ENCODE measurements at places on chromosomes 6 and 20.
A peak's percentile ranks its signal among the peaks of the same experiment; 100 is the strongest.

DNA sequence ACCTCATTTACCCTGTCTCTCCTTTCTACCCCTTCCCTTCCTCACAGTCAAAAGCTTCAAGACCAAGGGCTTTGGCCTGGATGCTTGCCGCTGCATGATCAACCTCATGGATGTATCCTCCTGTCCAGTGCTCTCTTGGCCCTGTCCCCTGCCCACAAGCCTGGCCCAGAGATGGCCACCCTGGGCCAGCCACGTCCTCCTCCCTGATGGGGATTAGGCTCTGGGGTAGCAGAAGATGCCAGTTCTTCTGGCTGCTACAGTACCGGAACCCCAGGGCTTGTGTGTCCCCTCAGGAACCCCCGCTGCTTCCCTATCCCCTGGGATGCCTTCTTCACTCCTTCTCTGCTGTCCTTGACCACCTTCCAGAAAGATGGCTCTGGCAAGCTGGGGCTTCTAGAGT is 22.3 kb downstream of the CAPN11 start:
- no peak for DNase-seq

DNA sequence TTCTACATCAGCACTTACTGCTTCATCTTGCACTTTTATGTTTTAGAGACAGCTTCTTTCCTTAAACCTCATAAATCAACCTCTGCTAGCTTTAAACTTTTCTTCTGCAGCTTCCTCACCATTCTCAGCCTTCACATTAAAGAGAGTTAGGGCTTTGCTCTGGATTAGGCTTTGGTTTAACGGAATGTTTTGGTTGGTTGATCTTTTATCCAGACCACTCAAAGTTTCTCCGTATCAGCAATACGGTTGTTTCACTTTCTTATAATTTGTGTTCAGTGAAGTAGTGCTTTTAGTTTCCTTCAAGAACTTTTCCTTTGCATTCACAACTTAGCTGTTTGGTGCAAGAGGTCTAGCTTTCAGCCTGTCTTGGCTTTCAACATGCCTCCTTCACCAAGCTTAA is 40.4 kb downstream of the DNAAF9 start:
- no peak for DNase-seq

- DNase-seq: peak; percentile 70
Measured at GRCh38 chr20:17854307-17854903, 114.2 kb downstream of the SNX5 start.

- no peak for DNase-seq
Measured at GRCh38 chr6:39909701-39910100, 24.6 kb downstream of the MOCS1 start.

DNA sequence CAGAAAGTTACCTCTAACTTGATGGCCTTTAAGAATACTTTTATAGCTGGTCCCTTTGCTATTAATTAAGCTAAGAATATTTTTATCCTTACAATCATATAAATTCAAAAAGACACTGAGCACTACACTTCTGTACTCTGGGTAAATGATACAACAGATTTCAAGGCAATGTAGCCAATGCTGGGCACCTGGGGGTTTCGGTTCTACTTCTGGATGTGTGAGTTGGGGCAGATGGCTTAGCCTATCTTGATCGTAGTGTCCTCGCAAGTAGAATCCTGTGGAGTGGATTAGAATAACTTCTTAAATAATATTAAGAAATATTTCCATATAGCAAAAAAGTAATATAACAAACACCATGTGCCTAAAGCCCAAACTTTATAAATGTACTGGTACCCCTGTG is 96.9 kb upstream of the NT5E start:
- DNase-seq: no peak

DNA sequence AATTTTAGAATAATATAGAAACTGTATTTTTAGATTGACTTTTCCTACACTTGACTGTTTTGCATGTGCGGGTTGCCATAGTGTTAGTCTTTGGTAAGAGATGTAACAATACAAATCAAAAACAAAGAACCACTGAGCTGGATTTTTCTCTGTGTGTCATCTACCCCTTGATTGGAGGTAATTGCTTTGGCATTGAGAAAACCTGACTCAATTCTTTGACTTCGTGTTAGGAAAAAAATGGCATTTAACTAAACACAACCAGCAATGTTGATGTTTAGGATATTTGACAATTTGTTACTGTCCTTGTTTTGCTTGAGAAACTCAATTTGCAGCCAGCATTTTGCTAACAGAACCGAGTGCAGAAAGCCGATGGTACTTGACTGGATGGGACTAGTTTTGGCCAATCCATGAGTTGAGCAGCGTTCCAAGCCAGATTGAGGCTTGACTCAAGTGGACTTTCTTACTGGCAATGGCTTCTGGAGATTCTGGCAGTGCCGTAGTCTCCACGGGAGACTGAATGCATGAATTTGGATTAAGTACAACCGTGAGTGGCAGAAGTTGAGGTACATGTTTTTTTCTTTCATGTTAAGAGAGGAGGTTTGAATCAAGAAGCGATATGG is 17.1 kb downstream of the TPBG start:
- no peak for DNase-seq

DNA sequence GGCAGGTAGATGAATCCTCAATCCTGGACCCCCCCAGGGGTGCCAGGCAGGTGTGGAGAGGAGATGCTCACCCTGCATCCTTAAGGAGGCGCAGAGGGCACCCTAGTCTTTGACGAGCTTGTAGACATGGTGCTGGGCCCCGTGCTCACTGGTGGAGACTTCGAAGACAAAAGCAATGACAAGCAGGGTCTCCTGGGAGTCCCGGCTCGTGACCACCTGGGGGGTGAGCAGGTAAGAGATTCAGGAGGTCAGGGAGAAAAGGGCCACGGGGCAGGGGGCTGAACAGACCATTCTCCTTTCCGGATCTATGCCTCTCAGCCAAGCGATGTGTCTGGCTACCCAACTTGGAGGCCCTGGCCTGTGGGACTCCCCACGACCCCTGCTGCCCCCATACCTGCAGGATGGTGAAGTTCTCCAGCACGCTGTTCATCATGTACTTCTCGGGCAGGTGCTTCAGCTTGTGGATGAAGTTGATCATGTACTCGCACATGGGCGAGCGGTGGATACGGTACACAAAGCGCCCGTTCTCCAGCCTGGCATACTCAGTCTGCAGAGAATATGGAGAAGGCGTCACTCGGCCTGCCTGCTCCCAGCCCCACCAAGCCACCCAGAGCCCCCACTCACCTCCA is 6.9 kb downstream of the RPL10A start:
- no peak for DNase-seq

DNA sequence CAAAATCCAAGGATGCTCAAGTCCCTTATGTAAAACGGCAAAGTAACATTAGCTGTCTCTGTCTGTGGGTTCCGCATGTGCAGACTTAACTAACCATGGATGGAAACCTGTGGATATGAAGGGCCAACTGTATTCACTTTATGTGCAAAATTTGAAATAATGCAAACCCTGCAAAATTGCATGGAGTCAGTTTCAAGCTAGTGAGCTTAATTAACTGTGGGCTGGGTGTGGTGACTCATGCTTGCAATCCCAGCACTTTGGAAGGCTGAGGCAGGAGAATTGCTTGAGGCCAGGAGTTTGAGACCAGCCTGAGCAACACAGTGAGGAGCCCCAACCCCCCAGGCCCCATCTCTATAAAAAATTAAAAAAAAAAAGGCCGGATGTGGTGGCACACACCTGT is 81.4 kb downstream of the ANKS1A start:
- DNase-seq: peak; percentile 62

GRCh38 chr6:2891768-2892170 is 11.3 kb downstream of the SERPINB9 start:
- no peak for DNase-seq

- no peak for DNase-seq
Measured at GRCh38 chr6:40472353-40472752, 114.8 kb downstream of the LRFN2 start.

- DNase-seq: peak; percentile 37
Measured at GRCh38 chr6:144379356-144379755, 94.2 kb downstream of the UTRN start.

DNA sequence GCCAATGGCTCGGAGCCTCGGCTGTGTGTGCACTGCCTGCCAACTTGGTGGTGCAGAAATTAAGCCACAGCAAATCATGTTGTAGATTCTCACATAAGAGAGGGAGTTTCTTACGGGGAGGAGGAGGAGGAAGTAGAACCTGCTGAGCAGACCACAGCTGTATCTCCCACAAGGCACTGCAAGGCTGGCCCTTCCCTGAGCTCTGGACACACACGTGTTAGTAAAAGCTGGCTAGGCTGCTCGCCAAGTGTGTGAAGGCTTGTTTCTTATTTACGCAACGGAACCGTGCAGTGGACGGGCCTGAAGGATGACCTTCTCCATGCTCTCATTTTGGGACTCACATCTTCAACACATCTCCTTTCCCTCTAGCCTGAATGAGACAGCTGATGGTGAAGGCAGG is 15.7 kb upstream of the QKI start:
- DNase-seq: no peak

DNA sequence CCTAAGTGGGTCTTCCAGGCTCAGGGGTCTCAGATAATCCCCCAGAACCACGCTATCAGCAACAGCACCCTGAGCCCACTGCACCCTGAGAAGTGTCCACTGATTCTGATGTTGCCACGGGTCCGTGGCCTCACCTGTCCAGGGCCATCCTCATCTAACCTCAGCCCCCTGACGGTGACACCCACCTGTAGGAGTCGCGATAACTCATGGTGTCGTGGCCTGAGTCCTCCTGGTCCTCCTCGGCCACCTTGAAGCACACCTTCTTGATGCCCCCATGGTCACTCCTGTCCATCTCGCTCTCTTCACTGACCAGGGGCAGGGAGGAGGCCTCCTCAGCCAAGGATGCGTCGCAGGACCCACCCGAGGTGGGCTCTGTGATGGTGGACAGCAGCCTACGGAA is 182.1 kb downstream of the PREX1 start:
- DNase-seq: no peak

GRCh38 chr6:165515963-165516624 is 146.9 kb downstream of the PDE10A start:
- DNase-seq: peak; percentile 46

GRCh38 chr6:165695722-165696515 is 32.9 kb upstream of the PDE10A start:
- peak; percentile 43 for DNase-seq

Measured in RPMI7951 (cell line).